ENCODE measurements at places on chromosomes 16 and 17.
A peak's percentile ranks its signal among the peaks of the same experiment; 100 is the strongest.

GRCh38 chr16:21327046-21327445, 49.0 kb upstream of the CRYM start:
- DNase-seq, result no peak

- no peak for DNase-seq
These were observed 39.0 kb downstream of the DNAH17 start for GRCh38 chr17:78538033-78538776.

DNA sequence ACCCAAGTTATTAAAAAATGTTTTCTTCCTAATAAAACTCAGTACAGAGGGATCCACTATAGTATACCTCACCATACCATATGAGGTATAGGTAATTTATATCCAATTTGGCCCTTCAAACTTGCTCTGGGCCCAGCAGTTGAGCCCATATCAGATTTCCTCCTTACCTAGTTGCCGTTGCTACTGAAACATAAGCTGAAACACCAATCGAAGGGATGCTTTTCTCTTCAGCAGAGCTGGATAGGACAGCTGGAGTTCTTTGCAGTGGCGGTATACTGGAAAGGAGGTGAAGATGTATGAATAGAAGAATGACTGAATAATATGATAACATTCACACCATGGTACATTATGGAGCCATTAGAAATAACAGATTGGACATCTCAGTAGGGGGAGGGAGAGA, 42.7 kb downstream of the TNRC6C start:
- DNase-seq, result no peak

GRCh38 chr16:73523209-73523608, 475.3 kb upstream of the ZFHX3 start:
- DNase-seq, result no peak

DNA sequence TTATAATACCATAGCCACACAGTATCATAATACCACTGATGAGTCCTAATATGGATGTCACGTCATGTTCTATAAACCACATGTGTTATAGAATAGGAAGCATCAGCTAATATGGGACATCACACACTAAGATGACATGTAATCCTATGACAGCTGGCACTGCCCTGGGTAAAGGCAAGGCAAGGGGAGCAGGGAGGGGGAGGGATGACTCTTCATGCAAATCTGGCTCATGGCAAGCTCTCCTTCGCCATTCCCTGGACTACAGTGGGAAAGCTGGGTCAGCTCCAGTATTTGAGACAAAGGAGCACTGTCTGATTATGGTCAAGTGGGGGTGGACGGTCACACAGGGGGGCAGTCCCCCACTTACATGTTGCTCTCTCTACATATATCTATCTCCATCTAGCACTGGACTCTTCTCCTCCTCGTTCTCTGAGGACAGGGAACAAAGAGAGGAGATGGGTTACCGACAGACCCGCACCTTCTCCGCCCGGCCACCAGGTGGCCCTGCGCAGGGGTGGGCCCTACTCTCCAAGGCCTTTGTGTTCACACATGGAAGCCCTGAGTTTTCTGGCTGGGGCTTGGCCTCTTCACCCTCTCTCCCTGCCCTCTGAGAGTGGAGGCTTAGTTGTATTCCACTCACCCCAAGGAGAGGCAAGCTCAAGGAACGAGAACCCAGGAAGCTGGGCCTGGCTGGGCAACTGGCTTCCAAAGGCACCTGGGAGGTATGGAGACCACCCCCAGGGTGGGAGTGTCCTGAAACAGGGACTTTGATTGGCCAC, 23.4 kb upstream of the MPO start:
- peak; percentile 77 for DNase-seq

DNA sequence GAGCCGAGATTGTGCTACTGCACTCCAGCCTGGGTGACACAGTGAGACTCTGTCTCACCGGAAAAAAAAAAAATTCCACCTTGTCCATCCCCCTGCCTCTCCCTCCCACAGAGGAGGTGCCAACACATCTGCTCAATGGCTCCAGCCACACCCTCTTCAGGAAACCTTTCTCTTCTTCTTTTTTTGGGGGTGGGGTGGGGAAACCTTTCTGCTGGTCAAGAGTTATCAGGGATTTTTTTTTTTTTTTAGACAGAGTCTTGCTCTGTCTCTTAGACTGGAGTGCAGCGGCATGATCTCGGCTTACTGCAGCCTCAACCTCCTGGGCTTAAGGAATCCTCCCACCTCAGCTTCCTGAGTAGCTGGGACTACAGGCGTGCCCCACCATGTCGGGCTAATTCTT, 18.7 kb downstream of the TNS4 start:
- DNase-seq, result no peak

DNA sequence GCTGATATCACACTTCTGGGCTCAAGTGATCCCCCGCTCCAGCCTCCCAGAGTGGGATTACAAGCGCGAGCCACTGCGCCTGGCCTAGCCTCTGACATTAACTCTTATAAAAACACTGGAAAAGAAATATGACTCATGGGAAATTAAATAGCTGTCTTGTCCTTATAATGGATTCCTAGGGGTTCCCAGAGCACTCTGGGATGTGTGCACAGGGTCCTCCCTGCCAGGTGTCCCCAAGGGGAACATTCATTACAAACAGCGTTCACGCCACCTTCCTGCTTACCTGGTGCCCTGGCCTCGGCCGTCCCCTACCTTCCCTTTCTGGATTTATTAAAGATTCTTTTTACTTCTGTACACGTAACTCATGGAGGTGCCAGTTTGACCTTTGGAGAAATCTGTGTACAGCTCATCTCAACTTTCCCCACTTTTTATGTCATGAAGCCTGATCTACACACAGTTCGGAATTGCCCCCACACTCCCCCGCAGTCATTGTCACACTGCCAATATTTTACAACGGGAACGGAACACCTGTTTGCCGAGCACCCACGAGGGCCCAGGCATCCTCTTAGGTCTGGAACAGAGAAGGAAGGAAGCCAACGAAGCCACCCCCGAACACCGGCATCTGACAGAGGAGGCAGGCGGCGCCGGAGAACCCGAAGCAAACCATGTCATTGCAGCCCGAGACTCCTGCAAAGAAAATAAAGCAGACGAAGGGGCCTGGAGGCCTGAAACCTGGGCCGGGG, 39.7 kb upstream of the MEAK7 start:
- DNase-seq, result no peak

- no peak for DNase-seq
These were observed 17.2 kb downstream of the NLK start for GRCh38 chr17:28059675-28060074.

DNA sequence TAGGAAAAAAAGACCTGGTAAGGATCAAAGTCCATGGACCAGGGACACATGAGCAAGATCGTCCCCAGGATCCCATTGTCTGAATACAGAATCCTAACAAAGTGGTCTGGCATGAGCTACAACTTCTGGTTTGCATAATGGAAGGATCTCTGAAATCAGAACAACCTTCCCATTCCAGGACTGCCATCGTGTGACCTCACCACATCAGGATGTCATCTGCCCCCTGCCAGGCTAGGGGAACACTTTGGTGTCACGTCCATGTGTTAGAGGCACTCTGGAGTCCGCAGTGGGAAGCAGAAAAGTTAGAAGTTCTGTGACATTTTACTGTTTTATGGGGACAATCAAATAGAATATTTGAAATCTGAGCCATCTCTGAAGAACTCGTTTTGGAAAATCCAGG, 160.7 kb downstream of the RGS9 start:
- peak; percentile 2 for DNase-seq

GRCh38 chr17:77723071-77723908, 235.2 kb upstream of the TNRC6C start:
- no peak for DNase-seq

DNA sequence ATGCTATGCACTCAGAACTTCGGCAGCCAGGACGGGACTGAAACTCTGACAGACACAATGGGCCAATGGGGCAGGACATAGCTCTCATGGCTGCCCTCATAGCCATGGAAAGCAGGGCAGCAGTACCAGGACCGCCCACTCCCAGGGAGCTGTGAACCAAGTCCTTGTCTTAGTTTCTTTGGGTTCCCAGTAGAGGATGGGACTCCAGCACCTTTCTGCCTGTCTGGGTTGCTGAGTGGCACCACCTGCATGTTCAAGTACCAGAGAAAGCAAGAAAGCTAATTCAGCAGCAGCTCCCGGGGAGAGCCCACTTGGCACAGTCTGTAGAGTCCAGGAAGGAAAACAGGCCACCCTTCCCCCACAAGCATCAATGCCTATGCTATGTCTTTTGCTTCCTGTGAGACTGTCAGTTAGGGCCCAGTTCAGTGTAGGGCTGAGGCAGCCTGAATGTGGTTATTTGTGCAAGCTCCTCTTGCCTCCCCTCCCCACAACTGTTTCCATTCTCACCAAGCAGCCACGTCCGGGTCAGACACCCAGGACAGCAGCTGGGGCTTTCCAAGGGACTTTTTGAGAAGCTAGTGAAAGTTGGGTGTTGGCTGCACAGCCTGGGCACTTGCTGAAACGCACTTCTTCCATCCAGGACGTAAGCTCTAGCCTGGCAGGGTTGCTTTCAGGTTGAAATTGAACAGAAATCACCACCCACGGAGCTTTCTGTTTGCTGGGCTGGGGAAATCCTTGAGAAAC, 7.8 kb downstream of the SUPT4H1 start:
- DNase-seq, result no peak

- DNase-seq, result no peak
These were observed 15.2 kb upstream of the KPNA2 start for GRCh38 chr17:68020409-68020756.

DNA sequence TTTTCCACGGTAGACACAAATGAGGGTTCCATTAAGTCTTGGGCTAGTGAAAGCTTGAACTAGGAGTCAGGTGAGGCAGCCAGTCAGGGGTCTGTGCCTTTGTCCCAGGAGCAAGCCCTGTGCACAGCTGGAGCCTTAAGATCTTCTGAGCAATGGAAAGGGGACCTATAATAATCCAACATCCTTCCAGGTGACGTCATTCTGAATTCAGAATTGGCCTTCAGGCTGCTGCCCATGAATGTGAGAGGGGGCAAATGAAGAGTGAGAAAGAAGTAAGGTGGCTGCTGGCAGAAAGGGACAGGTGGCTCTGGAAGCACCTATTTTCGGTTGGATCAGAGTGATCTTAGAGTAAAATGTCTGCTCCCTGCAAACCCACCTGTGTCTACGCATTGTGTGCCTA, 488.1 kb upstream of the CDH5 start:
- no peak for DNase-seq

- peak; percentile 74 for DNase-seq
These were observed 411.4 kb upstream of the SOX9 start for GRCh38 chr17:71709271-71709890.

- no peak for DNase-seq
These were observed 17.7 kb downstream of the TOX3 start for GRCh38 chr16:52529226-52529625.

DNA sequence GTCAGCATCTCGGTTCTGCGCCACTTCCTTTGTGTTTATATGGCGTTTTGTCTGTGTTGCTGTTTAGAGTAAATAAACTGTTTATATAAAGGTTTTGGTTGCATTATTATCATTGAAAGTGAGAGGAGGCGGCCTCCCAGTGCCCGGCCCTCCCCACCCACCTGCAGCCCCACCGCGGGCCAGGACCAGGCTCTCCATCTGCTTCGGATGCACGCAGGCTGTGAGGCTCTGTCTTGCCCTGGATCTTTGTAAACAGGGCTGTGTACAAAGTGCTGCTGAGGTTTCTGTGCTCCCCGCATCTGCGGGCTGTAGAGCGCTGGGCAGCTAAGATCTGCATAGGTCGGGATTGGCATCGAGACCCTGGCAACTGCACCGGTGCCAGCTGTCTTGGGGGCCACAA, 8.2 kb upstream of the BAIAP3 start:
- DNase-seq, result no peak

- DNase-seq, result peak; percentile 19
These were observed 139.8 kb downstream of the KATNIP start for GRCh38 chr16:27689711-27690110.

DNA sequence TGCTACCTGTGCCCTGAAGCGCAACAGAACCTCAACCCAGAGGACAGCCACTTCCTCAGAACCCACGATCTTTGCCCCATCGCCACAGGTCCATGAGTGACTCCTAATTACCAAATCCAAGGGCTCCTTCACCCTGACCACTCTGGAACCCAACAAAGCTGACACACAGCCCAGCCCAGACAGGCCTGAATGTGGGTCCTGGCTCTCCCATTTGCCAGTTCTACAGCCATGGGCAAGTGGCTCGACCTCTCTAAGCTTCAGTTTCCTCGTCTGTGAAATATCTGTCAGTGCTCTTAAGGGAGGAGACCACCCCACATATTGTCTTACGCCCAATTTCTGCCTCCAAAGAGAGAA, 18.0 kb upstream of the ENDOV start:
- no peak for DNase-seq

GRCh38 chr17:79785900-79786810, 8.2 kb downstream of the CBX2 start:
- no peak for DNase-seq

GRCh38 chr17:60524463-60525327, 1.3 kb downstream of the APPBP2 start:
- peak; percentile 64 for DNase-seq

GRCh38 chr17:31724026-31724425, 135.0 kb downstream of the COPRS start:
- DNase-seq, result no peak

DNA sequence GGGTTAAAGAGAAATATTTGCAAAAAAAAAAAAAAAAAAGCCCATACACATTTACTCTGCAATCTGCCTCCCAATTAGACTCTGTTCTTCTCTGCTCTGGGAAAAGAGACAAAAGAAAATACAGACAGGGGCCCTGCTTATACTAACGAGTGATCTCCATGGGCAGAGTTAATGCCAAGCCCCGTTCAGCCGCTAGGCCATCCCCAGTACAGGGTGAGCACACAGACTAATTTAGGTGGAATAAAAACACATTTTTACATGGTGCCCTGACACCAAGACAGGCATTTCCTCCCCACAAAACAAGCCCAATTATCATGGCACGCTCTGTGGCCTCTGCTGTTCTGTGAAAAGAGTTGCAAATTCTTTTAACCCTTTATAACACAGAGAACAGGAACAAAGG, 356.3 kb upstream of the C16orf82 start:
- peak; percentile 46 for DNase-seq

DNA sequence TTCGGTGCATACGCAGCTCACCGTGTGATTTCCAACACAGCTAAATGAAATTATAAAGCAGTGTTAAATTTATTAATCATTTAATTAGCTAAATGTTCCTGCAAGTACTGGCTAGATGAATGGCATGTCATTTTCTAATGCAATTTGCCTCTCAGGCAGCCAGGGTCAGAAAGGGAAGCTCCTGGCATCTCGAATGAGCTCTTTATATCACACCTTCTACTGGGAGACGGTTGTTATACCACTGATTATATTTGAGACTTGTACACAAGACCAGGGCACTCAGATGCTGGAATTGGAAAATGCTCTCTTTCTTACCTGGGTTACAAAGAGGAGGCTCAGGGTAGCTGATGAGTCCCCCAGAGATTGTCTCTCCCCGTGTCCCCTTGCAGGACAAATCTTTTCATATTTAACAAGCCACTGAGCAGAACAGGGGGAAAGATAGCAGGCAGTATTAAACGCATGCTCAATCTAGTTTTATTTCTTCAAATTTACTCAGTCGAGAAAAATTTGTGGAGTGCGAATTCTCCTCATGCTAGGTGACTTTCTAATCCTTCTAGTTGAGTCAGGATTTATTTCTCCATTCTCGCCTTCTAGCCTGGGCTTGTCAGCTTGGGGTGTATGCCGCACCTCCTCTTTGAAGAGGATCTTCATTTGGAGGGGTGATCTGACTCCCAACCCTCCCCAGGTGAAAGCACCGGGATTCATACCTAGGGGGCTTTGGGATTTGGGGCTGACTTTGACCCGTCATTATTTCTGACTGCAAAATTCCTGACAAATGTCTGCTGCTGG, 441.1 kb downstream of the MAF start:
- no peak for DNase-seq

Measured in eye (tissue), 1 donor.